ENCODE measurements at places on chromosomes 6 and 20. TPM values are rescaled to one million over a fixed set of nuclear protein-coding genes. Genes with fewer than 3 reads are reported as not detected.
A peak's percentile ranks its signal among the peaks of the same experiment; 100 is the strongest.

DNA sequence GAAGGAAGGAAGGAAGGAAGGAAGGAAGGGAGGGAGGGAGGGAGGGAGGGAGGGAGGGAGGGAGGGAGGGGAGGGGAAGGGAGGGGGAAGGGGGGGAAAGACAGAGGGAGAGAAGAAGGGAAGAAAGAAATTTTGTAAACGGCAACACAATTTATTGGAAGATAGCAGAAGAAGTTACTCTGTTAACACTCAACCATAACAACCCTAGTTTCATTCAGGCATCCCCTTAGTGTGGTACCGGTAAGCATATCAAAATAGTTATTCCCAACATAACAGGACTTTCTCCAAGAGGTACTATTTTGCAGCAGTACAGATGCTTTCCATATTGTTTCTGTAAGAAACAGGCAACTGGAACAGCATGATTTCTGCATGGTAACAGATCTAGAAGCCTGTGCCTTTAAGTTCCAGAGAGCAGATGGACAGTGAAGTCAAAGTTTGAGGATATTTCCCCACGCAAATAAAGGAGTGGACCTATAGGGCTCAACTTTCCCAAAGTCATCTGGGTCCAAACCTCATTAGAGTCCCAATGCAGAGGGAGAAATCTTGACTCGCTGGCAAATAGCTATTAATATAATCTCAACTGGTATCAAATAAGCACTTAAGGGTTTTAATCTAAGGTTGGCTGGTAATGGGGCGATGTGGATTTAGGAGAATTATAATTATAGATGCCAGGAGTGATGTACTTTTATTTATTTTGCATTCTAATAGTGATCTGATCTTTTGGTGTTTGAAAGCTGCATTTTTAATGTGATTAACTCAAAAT, 69.4 kb downstream of the TENT5A start:
- no peaks in the 10 kb centered on the region for H3K36me3 ChIP-seq
- H3K27me3 ChIP-seq, result no peaks in the 10 kb centered on the region
- H3K4me1 ChIP-seq, result peaks cover 1% of the 10 kb centered on the region
- no peak overlapping the region for H3K27ac ChIP-seq

- DNase-seq, result no peak
- no peak overlapping the region for H3K4me3 ChIP-seq
- no peak overlapping the region for H3K27ac ChIP-seq
- H3K27me3 ChIP-seq, result no peaks in the 10 kb centered on the region
Measured at GRCh38 chr6:76453270-76453669, 380.8 kb upstream of the IMPG1 start.

Gene RNF144B
- total RNA-seq, result 3.1 TPM

DNA sequence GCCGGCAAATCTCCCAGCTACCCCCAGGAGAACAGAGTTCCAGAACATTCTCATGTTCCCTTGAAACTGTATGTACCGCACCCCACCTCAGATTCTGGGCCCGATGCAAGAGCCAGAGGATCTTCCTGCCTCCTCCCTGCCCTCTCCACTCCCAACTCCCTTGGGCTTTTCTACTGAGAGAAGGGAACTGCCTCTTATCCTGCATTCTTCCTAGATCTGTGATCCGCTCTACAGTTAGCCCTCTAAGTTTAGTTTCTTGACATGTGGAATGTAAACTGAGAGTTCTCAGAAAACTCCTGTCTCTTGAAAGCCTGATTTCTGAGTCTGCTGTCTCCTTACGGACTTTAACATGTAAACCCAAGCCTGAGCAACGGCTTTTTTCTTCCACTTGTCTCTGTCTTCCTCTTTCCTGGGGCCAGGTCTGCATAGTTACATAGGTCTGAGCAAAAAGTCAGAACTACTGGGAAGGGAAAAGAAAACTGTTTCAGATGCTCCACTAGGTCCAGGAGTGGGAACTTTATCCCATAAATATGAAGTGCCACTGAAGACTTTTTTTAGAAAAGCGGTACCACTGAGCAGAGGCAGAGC, 86.5 kb upstream of the TNFAIP3 start:
- no peak overlapping the region for H3K4me3 ChIP-seq
- H3K27me3 ChIP-seq, result no peaks in the 10 kb centered on the region
- H3K27ac ChIP-seq, result peak overlapping the region; percentile 14
- H3K4me1 ChIP-seq, result peaks cover 5% of the 10 kb centered on the region

DNA sequence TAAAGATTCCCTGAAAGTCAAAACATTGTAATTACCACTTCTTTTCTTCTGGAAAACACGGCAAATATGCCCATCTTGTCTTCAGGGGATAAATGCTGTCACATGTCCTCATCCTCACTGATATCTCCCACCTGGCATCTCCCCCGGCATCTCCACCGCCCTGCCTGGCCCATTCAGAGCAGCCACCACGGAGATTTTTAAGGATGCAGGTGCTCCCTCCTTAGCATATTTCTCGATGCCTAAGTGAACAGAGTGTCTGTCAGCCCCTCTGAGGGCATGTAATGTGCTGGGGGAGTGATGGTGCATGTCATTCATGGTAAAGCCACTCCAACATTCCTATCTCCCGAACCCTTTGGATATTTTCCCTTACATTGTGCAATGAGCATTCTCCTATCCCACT, 215.5 kb downstream of the PREX1 start:
- H3K4me1 ChIP-seq, result peaks cover 27% of the 10 kb centered on the region
- no peaks in the 10 kb centered on the region for H3K36me3 ChIP-seq
- no peaks in the 10 kb centered on the region for H3K27me3 ChIP-seq
- no peak overlapping the region for H3K4me3 ChIP-seq
- DNase-seq, result no peak
- H3K27ac ChIP-seq, result no peak overlapping the region

GRCh38 chr6:137045222-137045789, 541 bp upstream of the IL20RA start:
- H3K36me3 ChIP-seq, result no peaks in the 10 kb centered on the region
- H3K27me3 ChIP-seq, result peaks cover 56% of the 10 kb centered on the region
- H3K4me1 ChIP-seq, result peaks cover 4% of the 10 kb centered on the region
- H3K27ac ChIP-seq, result no peak overlapping the region
- H3K4me3 ChIP-seq, result peak overlapping the region; percentile 44

Gene VNN1
- total RNA-seq, result not detected

- H3K27me3 ChIP-seq, result no peaks in the 10 kb centered on the region
- H3K27ac ChIP-seq, result no peak overlapping the region
- DNase-seq, result no peak
- H3K4me1 ChIP-seq, result peaks cover 21% of the 10 kb centered on the region
- H3K36me3 ChIP-seq, result peaks cover 13% of the 10 kb centered on the region
Measured at GRCh38 chr6:4788482-4788881, 12.3 kb downstream of the CDYL start.

DNA sequence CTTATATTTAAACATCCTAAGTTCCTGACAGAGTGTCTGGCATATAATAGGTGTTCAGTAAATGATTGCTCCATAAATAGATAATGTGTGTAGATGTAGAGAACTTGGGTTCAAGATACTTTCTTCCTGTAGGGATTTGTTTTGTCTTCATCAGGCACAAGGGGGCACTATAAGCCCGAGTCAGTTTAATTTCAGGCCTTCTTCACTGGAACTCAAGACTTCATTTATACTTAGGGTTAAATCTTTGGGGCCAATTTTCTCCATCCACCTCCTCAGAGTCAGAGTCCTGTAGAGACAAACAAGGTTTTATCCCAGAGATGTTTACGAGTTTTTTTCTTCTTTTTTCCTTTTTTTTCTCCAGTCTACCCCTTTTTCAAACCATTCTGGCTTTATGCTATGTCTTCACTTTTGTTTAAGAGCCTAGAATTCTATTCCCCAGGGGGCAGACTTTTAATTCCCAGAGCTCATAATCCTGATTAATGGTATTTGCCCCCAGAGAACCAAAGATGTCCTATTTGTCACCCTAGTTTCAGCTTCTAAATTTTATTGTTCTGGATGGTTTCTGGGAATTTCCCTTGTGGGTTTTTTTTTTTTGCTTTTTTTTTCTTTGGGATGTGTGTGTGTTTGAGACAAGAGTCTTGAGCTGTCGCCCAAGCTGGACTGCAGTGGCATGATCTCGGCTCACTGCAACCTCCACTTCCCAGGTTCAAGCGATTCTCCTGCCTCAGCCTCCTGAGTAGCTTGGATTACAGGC, 88.4 kb downstream of the HFE start:
- no peak for DNase-seq
- H3K4me3 ChIP-seq, result no peak overlapping the region
- H3K36me3 ChIP-seq, result no peaks in the 10 kb centered on the region
- peaks cover 14% of the 10 kb centered on the region for H3K4me1 ChIP-seq
- no peak overlapping the region for H3K27ac ChIP-seq

All from progenitor cell of endocrine pancreas (in vitro differentiated cells).